ENCODE measurements at places on chromosomes 6 and 20.

- DNase-seq = no peak
Observed at GRCh38 chr6:40112350-40112749, 178.1 kb upstream of the MOCS1 start.

DNA sequence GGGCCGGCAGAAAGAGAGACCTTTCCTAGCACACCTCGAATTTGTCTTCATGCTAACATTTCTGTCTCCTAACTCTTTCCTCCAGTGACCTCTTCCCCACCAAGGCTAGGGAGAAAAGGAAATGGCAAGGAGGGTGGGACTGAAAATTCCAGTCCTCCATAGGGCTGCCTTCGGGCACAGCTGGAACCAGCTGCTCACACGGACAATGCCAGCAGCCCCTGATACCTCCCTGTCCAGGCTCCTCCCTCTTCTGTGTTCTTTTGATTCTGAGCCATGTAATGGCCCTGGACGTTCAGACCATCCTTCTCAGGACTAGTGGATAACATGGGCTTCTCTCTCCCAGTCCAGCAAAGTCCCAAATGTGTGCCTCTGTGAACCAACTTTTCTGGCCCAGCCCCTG is 29.1 kb upstream of the PHACTR3 start:
- no peak for DNase-seq

- no peak for DNase-seq
Observed at GRCh38 chr20:57175397-57176010, 90.9 kb downstream of the BMP7 start.

GRCh38 chr6:161745594-161746141 is 471.8 kb upstream of the AGPAT4 start:
- DNase-seq = no peak

DNA sequence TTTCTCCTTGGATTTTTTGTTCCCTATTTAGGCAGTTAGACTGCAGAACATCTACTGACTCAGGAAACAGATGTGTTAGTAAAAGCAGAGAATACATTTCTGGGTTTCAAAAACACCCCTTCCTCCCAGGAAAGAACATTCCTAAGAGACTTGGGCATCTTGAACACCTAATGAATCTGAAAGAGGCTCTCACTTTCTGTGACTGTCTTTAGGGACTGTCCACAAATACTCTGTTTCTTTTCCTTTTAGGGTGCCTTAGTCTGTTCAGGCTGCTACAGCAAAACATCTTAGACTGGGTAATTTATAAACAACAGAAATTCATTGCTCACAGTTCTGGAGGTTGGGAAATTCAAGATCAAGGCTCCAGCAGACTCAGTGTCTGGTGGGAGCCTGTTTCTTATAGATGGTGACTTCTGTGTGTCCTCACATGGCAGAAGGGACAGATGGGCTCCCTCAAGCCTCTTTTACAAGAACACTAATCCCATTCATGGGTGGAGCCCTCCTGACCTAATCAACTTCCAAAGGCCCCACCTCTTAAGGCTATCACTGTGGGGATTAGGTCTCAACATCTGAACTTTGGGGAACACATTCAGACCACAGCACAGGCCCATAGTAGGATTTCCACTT is 19.4 kb upstream of the CCN5 start:
- no peak for DNase-seq

GRCh38 chr6:150079604-150080003 is 10.7 kb upstream of the ULBP3 start:
- DNase-seq = no peak
